ENCODE measurements at places on chromosomes 5 and 9.

GRCh38 chr9:126061575-126061974 is 265.1 kb upstream of the MVB12B start:
- no peak for DNase-seq

DNA sequence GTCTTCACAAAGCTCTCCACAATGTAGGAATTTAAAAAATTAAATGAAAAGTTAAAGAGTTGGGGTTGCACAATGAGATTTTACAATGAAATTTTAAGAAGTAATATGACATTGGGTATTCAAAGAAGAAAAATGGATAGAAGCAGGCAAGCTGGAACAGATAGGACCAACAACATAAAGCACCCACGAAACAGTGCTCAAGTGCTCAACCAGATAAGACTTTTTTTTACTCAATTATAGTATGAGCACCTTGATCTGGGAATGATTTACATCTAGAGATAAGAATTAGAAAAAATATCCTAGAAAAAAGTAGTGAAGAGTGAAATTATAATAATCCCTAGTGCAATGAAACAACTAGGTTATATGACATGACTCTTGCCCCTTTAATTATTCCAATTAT is 1670.1 kb upstream of the ACO1 start:
- DNase-seq = no peak

GRCh38 chr9:72041775-72042194 is 18.6 kb downstream of the C9orf57 start:
- DNase-seq = no peak

DNA sequence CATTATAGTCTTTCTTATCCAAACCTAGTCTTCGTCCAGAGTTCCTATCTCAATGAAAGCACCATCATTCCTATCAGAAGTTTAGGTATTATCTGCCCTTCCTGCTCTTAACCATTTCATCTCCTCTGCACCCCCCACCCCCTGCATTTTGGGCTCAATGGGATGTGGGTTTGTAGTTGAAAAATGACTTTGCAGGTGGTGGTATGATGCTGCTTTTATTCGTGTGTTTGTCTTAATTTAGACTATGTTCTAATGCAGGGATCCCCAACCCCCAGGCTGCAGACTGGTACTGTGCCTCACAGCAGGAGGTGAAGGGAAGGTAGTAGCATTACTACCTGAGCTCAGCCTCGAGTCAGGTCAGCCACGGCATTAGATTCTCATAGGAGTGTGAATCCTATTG is 49.4 kb upstream of the ZNF608 start:
- no peak for DNase-seq

- DNase-seq = no peak
These were observed 6.2 kb downstream of the NKD2 start for GRCh38 chr5:1014781-1015221.

DNA sequence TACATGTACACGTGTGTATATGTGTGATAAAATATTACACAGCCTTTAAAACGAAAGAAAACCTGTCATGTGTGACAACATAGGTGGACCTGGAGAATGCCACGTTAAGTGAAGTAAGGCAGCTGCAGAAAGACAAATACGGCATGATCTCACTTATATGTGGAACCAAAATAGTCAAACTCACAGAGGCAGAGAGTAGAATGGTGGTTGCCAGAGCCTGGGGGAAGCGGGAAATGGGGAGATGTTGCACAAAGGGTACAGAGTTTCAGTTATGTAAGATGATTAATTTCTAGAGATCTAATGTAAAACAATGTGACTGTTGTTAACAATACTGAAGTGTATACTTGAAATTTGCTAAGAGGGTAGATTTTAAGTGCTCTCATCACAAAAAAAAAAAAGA is 34.8 kb downstream of the ADAMTS12 start:
- no peak for DNase-seq

- DNase-seq = no peak
These were observed 37.8 kb upstream of the SPDL1 start for GRCh38 chr5:169545762-169546161.

DNA sequence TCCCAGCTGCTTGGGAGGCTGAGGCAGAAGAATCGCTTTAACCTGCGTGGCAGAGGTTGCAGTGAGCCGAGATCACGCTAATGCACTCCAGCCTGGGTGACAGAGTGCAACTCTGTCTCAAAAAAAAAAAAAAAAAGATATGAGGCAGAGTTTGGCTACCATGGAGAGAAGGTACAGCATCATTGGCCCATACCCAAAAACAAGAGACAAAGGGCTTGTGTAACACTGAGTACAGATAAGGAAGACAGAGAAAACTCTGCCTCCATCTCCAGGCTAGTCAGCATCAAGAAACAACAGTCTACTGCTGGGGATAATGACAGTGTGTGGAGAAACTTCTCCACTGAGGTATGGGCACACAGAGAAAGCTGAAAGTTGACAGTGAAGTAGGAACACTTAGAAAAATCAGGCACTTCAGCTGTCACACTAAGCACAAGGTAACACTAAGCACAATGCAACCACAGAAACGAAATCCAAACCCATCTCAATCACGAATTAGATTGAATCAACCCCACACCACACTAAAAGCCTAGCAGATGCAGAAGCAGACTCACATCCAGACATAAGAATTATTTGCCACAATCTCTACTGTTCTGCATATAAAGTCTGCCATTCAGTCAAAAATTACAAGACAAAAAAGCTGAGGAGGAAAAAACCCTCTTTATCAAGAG is 10.5 kb downstream of the PJA2 start:
- DNase-seq = no peak

Measured in AG04449 (cell line).